LoVo (cell line): ENCODE measurements at places on chromosomes 13 and 19.
A peak's percentile ranks its signal among the peaks of the same experiment; 100 is the strongest.

DNA sequence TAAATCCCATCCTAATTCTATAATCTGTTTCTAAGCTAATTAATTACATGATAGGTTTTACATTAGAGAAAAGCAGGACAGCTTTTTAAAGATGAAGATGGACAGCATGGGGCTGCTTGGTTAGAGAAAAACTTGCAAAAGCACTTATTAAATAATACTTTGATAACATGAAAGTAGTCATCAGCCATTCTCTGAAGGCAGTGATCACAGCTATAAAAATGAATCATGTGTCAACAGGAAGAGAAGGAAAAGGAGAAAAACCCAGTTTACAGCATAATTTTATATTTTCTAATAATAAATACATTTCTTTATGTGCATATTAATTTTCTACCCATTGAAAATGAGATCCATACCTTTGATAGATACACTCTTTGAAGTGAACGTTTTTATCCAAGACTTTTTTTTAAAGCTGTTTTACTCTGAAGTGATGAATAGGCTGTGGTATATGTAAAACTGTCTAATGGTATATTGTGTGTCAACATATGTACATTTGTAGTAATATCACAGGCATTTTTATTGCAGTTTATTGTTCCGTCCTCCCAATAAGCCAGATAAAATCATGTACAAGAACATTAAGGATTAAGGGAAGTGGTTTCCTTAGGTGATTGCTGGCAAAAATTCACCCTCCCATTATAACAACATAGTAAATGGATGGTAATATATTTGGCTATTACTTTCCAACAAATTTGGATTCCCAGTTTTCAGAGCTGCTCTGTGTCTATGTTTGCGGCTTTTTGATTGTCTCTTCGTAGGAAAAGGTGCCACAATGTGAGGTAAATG is 1.3 kb upstream of the KLF5 start:
- peak; percentile 64 for DNase-seq

- no peak for DNase-seq
These were observed 227.7 kb downstream of the B3GLCT start for GRCh38 chr13:31427151-31428100.

DNA sequence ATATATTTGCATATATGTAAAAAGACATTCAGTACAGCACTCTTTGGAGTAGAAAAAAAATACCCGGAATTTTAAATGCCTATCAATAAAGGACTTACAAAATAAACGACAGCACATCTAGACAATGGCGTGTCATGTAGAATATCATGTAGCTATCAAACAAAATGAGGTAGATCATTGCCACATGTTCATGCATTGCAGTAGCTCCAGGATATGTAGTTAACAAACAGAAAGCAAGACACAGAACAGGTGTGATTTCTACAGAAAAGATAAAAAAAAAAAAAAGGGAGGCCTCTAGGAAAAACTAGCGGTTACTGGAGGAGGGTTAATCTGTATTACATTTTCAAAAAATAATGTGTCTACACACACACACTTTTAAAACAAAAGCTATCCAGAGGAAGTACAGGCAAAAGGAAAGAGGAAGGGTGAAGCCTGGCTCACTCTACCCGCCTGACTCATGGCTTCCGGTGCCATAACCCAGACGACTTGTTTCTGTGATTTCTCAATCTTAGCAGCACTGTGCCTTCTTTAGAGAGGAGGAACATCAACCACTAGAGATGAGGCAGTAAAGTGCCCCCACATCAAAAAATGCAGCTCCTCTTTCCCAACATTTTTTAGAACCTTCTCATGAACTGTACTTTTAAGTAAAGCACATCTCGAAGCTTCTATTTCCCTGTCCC is 6.9 kb downstream of the KCTD12 start:
- DNase-seq: peak; percentile 19

DNA sequence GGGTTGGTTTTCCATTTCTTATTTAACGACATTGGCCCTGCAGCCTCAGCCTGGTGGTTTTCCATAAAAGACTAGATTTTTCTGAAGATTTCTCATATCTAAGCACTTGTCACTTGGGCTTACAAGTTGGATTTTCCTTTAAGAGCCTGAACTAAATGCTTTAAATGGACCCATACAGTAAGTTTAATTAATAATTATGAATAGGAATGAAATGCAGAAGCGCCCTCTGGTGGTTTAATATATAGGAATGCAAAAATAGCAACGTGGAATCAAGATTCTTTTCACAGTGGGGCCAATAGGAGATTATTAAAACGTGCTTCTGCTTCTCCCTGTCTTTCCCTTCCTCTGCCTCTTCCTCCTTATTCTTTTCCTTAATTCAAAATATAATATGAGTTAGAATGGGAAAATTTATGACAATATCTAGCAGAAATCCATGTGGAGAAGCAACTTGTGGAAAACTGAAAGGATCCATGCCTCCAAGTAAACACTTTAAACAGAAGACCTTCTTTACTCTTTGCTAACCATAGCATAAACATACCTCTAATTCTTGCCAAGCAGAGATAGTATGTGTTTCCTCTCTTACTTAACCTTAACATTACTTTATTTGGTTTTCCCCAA is 324.0 kb downstream of the GPC5 start:
- DNase-seq: peak; percentile 26

GRCh38 chr13:110221406-110222117 is 85.4 kb downstream of the COL4A1 start:
- no peak for DNase-seq
